Spinal cord (tissue), 10 donors: ENCODE measurements at places on chromosomes 7 and 10.

DNA sequence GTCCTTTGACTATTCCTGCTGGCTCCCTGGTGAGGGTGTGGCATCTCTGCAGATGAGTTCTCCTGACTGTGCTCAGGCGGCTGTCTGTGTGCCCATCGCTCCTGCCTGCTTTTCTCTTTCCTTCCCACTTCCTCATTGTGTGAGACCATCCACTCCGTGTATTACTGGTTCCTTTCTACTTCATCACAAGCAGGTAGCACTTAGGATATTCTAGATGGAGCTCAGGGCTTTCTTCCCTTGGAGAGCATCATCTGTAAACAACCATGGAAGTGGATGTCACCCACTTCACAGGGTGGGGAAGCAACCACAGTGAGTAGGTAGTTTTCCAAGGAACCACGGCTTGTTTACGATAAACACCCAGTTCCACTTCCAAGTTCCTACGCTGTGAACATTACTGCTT lies 15.7 kb downstream of the DNAJB6 start:
- H3K4me3 ChIP-seq: no peak overlapping the region
- peaks cover 13% of the 10 kb centered on the region for H3K4me1 ChIP-seq
- H3K27ac ChIP-seq: no peak overlapping the region
- DNase-seq: no peak
- H3K36me3 ChIP-seq: peaks cover 2% of the 10 kb centered on the region

- H3K4me3 ChIP-seq: no peak overlapping the region
- peaks cover 53% of the 10 kb centered on the region for H3K36me3 ChIP-seq
- no peak overlapping the region for H3K27ac ChIP-seq
- H3K4me1 ChIP-seq: peaks cover 7% of the 10 kb centered on the region
Observed at GRCh38 chr7:134452419-134452838, 6.5 kb downstream of the AKR1B1 start.

DNA sequence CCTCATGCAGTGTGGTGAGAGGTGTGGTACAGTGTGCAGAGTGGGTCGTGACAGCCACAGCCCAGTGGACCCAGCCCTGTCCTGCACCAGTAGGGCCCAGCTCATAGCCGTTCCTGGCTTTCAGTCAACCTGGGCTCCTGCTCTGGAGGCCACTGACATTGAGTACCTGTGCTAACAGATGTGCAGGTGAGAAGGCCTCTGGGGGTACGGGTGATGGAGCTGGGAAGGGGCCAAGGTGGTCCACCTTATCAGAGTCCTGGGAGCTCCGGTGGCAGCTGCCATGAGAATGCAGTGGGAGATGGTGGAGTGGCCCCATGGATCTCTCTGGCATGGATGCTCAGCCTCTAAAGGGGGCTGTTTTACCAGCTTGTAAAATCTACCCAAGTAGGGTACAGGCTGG lies 6.1 kb upstream of the TBRG4 start:
- no peak overlapping the region for H3K27ac ChIP-seq
- no peaks in the 10 kb centered on the region for H3K4me1 ChIP-seq
- peaks cover 4% of the 10 kb centered on the region for H3K27me3 ChIP-seq
- no peak overlapping the region for H3K4me3 ChIP-seq
- DNase-seq: no peak

GRCh38 chr10:67818323-67818722 lies 19.7 kb downstream of the DNAJC12 start:
- no peak for DNase-seq
- no peak overlapping the region for H3K4me3 ChIP-seq
- H3K4me1 ChIP-seq: no peaks in the 10 kb centered on the region
- H3K36me3 ChIP-seq: no peaks in the 10 kb centered on the region
- no peaks in the 10 kb centered on the region for H3K27me3 ChIP-seq

- H3K4me1 ChIP-seq: peaks cover 11% of the 10 kb centered on the region
- H3K27me3 ChIP-seq: peaks cover 10% of the 10 kb centered on the region
- no peak within 1 kb of the TSS for H3K27ac ChIP-seq
- H3K36me3 ChIP-seq: peaks cover 2% of the 10 kb centered on the region
- no peak within 1 kb of the TSS for H3K4me3 ChIP-seq
Observed at GRCh38 chr7:73830681-73831583, at the start of gene CLDN4. TSS of gene CLDN4 (plus strand) at chr7:73830996. CDS start at chr7:73831202, 206 bp downstream.

- no peaks in the 10 kb centered on the region for H3K4me1 ChIP-seq
- DNase-seq: no peak
- no peaks in the 10 kb centered on the region for H3K27me3 ChIP-seq
- no peak overlapping the region for H3K4me3 ChIP-seq
Observed at GRCh38 chr7:80017101-80017698, 117.4 kb upstream of the GNAI1 start.

DNA sequence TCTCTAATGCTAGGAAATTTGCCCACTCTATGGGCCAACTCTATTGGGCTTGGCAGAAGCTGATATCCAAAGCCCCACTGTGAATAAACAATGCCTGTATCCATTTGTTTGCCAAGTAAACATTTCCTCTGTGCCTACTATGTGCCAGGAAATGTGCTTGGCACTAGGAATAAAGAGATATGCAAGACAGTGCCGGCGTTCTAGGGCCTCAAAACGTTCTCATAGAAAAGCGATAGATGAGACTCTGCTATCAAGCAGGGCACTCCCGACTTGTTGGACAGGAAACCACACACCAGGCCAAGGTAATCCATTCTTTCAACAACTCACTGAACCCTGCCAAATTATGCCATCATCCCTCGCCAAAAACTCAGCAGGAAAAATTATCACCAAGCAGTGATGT lies 196.7 kb downstream of the IPMK start:
- no peak overlapping the region for H3K27ac ChIP-seq
- H3K27me3 ChIP-seq: no peaks in the 10 kb centered on the region
- peak; percentile 55 for DNase-seq
- no peak overlapping the region for H3K4me3 ChIP-seq

- H3K4me1 ChIP-seq: no peaks in the 10 kb centered on the region
- H3K4me3 ChIP-seq: no peak overlapping the region
- no peak overlapping the region for H3K27ac ChIP-seq
Observed at GRCh38 chr10:74363727-74364126, 212.7 kb downstream of the ADK start.
